ENCODE measurements at places on chromosomes 6 and 20.

DNA sequence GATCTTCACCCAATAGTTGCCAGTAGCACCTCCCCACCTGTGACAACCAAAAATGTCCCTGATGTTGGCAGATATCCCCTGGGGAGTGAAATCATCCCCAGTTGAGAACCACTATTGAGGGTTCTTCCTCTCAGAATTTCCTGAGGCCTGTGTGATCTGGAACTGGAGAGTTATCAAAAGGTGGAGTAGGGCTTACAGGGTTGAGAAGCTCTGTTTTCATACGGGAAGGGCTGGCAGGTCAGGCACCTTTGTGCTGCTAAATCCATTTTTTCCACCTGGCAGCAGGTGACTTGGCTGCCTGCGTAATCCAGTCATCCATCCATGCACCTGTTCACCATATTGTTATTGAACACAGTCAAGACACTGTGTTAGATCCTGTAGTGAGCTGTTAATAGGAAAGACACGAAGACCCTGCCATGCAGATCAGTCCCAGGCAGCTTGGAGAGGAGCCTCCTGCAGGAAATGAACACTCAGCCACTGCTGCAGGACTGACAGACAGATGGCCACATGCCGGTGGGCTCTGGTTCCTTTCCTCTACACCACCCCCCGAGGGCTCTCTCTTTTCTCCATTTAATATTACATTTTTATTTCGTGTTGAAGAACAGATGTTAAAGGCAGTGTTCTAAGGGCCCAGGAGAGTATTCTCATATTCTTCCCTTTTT is 5.4 kb downstream of the DUSP22 start:
- DNase-seq: no peak

GRCh38 chr6:140960566-140960965 is 1172.2 kb upstream of the GJE1 start:
- no peak for DNase-seq

- DNase-seq: no peak
Observed at GRCh38 chr20:47412083-47412482, 55.6 kb upstream of the ZMYND8 start.

- DNase-seq: no peak
Observed at GRCh38 chr20:37310951-37311350, 21.5 kb downstream of the MANBAL start.

- no peak for DNase-seq
Observed at GRCh38 chr6:12315292-12316081, 25.3 kb downstream of the EDN1 start.

- no peak for DNase-seq
Observed at GRCh38 chr6:8006208-8006607, 58.0 kb downstream of the BLOC1S5 start.

DNA sequence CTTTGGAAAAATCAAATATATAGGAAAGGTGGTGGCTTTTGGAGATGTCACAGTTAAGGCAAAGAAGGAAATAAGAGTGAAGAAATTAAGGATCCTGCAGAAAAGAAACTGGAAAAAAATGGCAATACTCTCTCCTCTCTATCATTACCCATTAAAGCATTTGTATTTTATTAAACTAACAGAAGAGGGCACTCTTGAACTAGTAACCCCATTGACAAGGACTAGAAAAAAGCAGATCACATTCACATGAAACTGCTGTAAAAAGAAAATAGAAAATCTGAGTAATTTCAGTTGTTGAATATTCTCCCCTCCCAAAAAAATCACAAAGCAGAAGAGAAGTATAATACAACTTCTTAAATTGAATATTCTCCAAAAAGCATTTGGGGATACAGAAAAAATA is 104.1 kb upstream of the SLC35B3 start:
- no peak for DNase-seq

- DNase-seq: no peak
Observed at GRCh38 chr6:91081452-91082067, 494.7 kb upstream of the MAP3K7 start.

DNA sequence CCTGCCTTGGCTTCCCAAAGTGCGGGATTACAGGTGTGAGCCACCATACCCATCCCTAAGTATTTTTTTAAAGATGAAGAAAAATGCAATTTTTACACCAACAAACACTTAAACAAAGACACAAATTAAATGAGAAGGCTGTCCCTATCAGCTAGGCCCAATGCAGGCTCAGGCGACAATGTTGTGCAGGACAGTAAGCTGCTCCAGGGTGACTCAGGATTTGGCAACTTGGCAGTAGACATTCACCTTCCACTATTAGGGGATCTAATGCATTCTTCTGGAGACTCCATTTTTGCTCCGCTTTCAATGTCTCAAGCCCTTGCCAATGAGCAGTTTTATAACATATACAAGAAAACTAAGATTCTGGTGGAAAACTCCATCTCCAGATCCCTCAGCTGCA is 19.7 kb downstream of the NDRG3 start:
- DNase-seq: no peak

DNA sequence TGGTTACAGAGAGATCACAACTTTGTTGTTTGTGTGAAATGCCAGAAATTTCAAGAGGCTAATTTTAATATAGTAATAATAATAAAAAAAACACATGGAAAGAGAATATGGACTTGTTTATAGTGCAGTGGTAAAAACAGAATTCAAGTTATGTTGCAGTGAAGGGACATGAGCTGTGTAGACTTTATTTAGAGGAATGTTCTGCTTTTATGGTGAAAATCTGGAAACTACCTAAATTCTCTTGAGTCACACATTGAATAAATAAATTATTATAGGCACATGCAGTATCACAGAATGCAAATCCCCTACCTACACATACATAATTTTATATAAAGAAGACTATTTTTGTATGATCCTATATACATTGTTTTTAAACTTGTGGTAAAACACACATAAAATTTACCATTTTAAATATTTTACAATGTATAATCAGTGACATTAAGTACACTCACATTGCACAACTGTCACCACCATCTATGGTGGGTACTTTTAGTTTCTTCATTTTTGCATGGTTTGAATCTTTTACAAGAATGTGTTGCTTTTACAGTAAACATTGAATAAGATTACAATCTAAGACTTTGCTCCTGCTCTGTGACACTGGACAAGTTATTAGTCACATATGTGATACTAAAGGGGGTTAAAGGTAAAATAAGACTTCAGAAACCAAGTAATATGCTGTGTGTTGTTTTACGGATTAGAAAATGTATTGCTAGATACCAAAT is 107.4 kb downstream of the B3GAT2 start:
- DNase-seq: no peak

DNA sequence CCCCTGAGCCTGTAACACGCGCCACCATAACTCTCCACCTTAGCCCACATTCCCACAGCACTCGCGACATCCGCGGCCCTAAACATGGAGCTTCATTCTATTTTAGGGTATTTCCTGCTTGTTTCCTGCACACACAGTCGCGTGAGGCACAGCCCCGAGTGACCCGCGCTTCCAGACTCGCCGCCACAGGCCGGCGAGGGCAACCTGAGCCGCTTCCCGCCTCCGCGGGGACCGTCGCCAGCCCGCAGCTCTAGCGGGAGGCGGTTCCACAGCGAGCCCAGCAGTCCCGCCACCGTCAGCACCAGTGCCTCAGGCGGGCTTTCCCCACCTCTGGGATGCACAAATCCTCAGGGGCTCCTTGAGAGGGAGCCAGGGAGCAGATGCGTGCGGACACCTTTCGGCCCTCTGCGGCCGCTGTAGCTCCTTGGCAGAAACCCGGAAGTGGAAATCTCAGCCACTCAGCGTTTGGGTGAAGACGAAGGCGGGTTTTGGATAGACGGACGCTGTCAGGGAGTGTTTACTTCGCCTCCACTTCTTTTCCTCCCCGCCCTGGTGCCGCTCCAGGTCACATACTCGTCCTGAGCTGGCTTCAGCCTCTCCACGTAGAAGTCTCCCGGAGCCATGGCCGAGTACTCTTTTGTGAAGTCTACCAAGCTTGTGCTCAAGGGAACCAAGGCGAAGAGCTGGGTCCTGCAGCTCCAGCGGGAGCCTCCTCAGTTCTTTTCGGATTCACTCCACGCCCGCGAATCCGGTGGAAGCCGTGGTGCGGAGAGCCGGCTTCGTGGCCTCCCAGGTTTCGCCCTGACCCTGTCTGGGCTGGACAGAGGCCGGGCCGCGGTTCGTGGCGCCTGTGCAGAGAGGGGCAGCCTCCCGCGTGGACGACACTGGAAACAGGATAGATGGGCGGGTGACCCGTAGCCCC is 2177.4 kb upstream of the DEFB115 start:
- DNase-seq: peak; percentile 75

GRCh38 chr6:126873791-126874190 is 244.7 kb upstream of the RSPO3 start:
- DNase-seq: no peak

DNA sequence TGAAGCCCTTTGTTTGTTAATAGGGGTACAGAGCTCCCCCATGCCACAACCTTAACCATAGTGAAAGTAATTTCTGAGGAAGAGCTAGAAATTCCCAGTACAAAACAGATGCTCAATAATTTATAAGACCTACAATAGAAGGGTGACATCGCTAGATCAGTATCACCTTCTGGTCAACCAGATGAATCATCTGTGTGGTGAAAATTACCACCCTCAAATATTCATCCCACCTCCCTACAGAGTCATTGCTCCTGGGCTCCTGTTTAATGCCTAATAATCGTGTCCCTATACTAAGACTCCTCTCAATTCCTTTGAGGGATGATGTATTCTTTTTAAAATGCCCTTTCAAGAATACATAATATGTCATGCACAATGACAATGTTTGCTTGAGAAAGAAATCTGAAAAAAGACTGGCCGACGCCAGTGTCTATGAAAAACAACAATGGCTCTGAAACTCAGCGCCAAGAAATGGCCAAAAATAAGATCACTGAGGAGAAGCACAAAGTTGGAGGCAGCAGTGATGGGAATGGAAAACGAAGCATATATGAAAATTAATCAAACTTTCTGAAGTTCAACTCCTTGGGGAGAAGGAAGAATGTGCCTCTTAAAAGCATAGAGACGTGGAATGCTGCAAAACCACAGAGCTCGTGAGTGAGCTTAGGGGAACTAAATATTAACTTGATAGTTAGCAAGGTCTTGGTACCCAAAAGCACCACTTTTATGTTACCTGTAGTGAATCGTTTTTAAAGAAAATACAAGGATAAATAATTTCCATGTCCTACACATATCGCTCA is 11.0 kb upstream of the ADGRF5 start:
- DNase-seq: no peak

DNA sequence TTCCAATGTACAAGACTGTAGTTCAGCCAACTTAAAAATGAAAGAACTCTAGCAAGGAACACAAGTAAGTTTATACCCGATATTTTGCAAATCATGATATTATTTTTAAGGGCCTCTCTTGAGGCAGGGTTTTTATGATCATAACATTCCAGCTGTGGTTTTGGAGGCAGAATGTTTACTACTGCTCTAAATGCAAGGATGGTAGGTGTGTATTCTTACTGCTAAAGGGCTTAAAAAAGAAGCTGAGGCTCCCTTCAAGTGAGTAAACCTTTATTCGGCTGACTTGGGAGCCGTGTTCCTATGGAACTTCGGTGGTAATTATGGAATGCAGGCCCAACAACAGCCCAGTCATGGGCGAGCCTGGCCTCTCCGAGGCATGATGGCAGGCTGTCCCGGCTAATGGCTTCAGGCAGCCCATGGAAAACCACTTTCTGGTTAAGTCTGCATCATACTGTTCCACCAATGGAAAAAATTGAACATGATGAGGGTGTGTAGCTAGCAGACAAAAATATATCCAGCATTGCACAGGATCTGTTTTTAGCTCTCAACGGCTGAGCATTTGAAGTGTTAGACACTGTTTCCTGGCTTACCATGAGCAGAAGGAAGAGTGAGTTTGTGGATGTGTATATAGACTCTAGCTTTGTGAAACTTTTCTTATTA is 111.5 kb downstream of the TIAM2 start:
- DNase-seq: no peak

GRCh38 chr6:135884136-135884535 is 32.6 kb downstream of the PDE7B start:
- no peak for DNase-seq

DNA sequence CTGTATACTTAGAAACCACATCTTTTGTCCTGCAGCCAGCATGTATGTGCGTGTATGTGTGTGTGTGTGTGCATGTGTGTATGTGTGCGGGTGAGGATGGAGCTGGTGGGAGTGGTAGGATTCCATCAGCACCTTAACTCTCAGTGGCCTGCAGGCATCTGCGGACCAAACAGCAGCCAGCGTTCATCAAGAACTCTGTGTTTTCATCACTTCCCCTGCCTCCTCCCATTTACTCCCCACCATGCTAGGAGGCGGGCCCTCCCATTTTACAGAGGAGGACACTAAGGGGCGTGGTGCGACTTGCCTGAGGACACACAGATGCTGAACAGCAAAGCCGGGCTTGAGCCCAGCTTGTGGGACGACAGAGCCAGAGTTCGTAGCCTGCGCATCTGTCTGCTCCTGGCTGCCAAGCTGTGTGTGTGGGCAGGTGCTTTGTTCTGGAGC is 8.9 kb downstream of the VSTM2L start:
- no peak for DNase-seq

DNA sequence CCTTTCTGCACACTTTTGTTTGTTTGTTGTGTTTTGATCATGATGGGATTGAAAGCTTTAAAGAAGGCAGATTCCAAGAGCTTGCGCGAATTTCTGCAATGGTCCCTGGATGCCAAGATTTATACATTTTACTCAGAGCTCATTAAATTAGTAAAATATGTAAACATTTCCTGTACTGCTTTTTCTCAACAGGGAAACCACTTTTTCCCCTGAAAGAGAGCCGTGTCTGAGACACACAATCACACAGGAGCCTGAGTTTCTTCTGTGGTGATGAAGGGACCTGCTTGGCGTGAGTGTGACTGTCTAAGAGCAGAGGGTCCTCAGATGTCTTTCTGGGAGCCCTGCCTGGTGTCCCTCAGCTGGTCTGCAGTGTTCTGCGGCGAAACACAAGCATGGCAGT is 12.1 kb upstream of the TAGAP start:
- no peak for DNase-seq

DNA sequence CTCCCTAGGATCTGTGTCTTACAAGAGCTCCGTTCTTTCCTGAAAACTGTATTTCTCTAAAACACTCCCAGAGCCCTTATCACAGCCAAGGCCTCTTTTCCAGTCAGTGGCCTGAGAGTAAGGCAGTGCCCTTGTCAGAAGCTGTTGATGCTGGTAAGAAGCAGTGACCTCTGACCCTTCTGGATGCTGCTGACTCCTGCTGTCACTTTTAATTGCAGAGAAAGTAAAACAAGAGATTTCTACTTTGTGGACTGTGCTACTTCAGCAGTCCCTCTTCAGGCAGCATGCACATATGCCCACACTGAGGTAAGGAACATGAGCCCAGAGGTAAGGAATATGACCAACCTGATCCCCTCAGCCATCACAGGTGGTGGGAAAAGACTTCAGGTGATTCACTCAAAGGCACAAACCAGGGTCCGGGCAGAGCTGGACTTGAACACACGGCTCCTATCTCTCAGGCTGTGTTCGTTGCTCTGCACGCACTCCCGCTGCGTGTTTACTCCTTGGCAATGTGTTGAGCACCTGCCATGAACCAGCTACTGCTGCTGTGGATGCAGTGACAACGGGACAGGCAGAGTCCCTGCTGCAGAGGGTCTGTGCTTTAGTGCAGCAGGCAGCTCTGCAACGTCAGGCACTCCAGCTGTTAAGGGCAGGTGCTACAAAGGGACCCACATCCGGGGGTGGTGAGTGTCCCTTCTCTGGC is 201.9 kb upstream of the CST7 start:
- no peak for DNase-seq

- DNase-seq: peak; percentile 67
Observed at GRCh38 chr20:1941226-1941625, 46.0 kb downstream of the SIRPA start.
